ENCODE measurements at places on chromosomes 7 and 10.

DNA sequence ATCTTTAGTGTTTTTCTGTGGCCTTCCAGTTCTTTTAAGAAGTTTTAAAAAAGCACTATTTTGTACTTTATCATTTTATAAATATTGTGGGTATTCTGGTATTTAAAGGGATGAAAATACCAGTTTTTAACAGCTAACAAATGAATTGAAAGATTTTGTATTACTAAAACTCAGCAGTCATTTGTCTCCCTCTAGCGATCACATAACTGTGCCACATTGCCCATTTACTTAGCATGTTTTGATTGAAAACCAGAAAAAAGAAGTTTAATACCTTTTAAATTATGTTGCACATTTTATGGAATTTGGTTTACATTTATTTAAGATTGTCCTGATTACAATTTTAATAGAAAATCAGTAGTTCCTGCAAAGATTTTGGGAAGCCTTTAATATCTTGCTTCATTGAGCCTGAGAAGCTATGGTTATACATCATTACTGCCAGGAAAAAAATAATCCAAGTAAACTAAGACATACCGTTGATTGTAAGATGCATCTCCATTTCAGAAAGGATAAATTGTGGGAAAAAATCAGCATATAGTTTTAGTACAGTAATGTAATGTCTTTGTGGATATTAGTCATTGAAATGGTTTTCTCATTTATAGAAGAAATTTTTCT lies 34.9 kb downstream of the TAX1BP1 start:
- no peak for DNase-seq

- DNase-seq = no peak
These were observed 145.4 kb downstream of the ARHGAP22 start for GRCh38 chr10:48459270-48460150.

GRCh38 chr7:134014935-134015334 lies 112.2 kb upstream of the LRGUK start:
- DNase-seq = no peak

GRCh38 chr7:70303309-70303708 lies 705.0 kb downstream of the AUTS2 start:
- no peak for DNase-seq

- no peak for DNase-seq
These were observed 4.1 kb upstream of the ITGA8 start for GRCh38 chr10:15723803-15724202.

DNA sequence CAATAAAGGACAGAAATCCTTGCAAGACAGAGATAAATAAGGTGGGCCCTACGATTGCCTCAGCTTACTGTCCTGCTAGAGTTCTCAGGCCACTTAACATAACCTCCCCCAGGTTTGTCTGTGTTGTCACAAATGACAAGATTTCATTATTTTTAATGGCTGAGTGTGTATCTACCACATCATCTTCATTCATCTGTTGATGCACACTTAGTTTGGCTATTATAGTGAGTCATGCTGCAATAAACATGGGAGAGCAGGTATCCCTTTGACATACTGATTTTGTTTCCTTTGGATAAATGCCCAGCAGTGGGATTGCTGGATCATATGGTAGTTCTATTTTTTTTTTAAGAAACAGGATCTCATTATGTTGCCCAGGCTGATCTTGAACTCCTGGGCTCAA lies 60.6 kb downstream of the PRTFDC1 start:
- DNase-seq = no peak

- no peak for DNase-seq
These were observed 2.4 kb upstream of the CYP3A43 start for GRCh38 chr7:99825452-99825851.

GRCh38 chr7:157010588-157011332 lies at the start of gene MNX1:
MNX1 (minus strand) TSS chr7:157010663; CDS start chr7:157010350, 313 bp downstream.
- DNase-seq = no peak

DNA sequence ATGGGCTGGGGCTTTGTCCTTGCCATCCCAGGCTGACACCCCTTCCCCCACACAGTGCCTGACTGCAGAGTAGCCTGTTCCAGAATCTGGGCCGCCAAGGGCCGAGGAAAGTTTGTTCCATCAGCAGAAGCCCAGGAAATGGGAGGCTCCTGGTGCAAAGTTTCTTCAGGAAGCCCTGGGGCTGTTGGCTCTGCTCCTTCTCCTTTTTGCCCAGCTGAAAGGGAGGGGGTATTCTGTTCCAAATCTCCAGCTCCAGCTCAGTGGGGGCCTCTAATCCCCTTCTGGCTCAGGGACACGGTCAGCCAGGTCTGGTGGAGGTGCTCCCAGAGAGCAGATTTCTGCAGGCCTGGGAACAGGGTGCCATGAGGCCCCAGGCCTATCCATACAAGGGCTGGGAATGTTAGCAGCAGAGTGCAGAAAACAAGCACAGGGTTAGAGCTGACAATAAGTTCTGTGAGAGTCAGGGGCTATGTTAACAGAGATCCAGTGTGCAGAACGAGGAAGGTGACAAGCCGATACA lies 399.5 kb downstream of the RPS24 start:
- DNase-seq = no peak

GRCh38 chr7:14714161-14714728 lies 188.3 kb downstream of the DGKB start:
- no peak for DNase-seq

- DNase-seq = no peak
These were observed 423.2 kb upstream of the PCDH15 start for GRCh38 chr10:55224007-55224781.

GRCh38 chr7:47576866-47577306 lies 5.0 kb downstream of the TNS3 start:
- DNase-seq = no peak

Data from anterior cingulate cortex (tissue), 58 donors.